ENCODE measurements at places on chromosomes 1 and 21.

- no peak for DNase-seq
These were observed 15.8 kb downstream of the CTXND2 start for GRCh38 chr1:150902751-150903150.

DNA sequence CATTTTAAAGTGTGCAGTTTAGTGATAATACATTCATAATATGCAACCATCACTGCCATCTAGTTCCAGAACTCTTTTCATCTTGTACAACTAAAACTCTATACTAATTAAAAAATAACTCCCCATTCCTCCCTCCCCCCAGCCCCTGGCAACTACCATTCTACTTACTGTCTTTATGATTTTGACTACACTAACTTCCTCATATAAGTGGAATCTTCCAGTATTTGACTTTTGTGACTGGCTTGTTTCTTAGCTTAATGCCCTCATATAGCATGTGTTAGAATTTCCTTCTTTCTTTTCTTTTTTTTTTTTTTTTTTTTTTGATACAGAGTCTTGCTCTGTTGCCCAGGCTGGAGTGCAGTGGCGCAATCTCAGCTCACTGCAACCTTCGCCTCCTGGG, 1.4 kb upstream of the NVL start:
- DNase-seq, result no peak

GRCh38 chr1:32487182-32487581, 22.3 kb downstream of the ZBTB8B start:
- no peak for DNase-seq

GRCh38 chr1:92934395-92935378, 26.6 kb downstream of the DIPK1A start:
- no peak for DNase-seq

DNA sequence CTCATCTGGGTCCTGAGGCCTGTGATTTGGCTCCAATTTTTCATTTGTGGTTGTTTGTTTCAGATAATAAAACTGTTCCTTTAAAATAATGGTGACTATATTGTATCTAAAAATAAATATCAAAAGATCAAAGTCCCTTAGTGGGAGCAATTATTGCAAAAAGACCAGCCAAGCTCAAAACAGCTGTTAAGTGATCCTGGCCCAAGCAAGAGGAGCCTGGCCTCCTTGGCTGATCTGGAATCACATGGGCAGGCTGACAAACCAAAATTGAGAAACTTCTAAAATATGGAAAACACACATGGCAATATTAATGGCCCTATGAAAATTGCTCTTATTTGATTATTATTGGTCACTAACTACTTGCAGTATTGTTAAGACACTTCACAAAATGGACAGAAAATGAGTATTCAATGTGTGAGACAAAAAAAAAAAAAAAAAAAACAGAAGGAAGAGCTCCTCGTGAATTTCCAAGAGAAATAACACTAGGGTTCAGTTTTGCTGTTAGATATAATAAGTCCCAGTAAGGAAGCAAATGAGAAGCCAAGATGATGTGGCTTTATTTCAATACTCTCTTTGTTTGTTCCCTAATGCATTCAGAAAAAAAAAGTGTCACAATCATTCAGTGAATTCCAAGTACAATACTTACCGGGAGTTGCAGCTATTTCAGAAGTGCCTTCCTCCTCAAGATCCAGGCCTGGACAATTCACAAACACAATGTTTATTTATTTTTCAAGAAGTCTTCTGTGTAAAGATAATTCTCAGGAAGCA, 105.1 kb downstream of the SEC16B start:
- DNase-seq, result no peak

- DNase-seq, result no peak
These were observed 18.6 kb downstream of the ACTL8 start for GRCh38 chr1:17773591-17774326.

GRCh38 chr1:182841368-182841988, 2.3 kb downstream of the DHX9 start:
- no peak for DNase-seq

- DNase-seq, result no peak
These were observed 28.2 kb downstream of the VAV3 start for GRCh38 chr1:107936498-107937481.

DNA sequence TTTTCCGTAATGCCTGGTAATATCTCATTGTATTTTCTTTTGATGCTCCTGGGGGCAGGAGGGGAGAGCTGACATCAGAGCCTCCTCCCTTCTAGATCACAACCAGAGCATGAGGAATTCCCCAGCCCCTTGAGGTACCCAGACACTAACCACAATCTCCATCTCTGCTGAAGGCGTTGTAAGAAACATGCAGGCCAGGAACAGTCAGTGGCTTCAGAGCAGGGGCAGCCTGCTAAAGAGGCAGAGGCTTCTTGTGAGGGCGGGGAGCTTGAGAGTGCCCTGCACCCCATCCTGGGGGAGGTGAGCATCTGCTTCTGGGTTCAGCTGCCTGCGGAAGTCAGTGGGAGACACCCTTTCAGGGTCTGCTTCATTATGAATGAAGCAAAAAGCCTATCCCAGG, 19.0 kb downstream of the MAPKAPK2 start:
- no peak for DNase-seq

Measured in GM12891 (cell line).